SK-N-SH (cell line): ENCODE measurements at places on chromosomes 4 and X.

DNA sequence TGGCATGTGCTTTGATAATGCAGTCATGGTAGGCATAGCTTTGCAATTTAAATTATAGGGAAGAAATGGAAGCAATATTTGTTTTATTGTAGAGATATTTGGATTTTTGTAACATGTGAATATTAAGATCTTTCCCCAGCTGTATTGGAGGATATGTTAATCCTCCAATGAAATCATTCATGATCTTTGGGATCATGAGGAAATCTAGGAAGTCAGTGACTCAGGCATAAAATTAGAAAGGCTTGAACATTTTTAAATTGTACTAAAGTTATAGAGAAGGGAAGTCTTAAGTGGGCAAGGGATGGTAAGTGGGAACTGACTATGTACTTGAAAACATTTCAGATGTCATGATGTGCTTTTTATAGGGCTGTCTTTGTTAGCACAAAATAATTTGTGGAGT, 46.8 kb downstream of the FIP1L1 start:
- no peak for DNase-seq

DNA sequence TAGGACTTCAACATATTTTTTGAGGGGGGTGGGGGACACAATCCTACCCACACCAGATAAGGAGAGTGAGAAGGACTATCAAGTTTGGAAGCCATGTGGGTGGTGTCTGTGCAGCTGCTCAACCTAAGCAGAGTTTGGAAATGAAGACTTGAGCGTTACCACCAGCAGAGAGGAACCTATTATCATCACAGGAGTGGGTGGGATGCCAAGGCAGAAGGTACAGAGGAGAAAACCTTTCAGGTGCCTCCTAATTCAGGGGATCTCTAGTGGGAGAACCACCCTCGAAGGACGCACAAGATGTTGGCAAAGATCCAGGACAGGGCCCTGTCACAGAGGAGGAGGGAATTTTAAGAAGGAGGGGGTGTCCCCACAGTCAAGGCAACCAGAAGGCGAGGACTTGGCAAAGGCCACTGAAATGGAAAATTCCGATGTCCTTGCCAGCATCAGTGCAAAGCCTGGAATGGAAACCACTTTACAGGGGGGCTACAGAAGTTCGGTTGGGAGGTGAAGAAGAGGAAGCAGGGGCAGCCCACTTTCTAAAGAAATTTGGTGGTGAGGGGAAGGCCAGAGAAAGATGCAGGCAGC, 8.4 kb upstream of the GPM6B start:
- DNase-seq = no peak

DNA sequence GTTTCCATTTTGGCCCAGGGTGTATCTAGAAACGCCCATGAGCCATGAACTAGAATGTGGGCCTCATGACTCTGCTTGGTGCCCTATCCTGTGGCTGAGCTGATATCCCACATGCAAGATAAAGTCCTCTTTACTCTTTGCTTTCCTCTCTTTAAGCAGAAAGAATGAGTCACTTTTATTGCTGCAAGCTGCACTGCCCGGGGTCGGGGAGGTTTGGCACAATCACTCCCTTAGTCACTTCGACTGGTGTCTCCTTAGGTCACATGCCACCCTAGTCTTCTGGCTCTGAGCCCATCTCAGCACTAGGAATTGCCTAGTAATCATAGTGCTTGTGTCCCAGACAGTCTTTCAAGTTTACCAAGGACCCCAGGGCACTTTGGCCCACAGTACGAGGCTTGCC, 75.1 kb upstream of the CXorf66 start:
- no peak for DNase-seq

DNA sequence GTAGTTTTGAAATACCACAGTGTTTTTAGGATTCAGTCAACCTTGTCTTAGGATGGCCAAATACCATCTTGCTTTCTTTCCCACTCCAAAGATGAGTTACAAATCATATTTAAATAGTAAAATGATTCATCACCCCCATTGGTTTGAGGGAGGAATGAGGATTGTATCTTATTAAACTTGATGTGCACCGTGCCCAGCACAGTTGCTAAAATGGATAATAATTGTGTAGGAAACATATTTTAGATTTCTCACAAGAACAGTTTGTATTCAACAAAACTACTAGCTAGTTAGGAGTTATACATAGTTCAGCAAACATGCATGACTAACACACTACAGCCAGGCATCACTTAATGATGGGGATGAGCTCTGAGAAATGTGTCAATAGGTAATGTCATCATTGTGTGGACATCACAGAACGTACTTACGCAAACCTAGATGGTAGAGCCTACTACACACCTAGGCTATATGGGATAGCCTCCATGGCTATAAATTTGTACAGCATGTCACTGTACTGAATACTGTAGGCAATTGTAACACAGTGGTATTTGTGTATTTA, 245.4 kb downstream of the FBXW7 start:
- DNase-seq = no peak

- DNase-seq = no peak
Measured at GRCh38 chrX:107701493-107702121, 73.3 kb downstream of the PRPS1 start.
